HFF-Myc (cell line): ENCODE measurements at places on chromosomes 5 and 9.

DNA sequence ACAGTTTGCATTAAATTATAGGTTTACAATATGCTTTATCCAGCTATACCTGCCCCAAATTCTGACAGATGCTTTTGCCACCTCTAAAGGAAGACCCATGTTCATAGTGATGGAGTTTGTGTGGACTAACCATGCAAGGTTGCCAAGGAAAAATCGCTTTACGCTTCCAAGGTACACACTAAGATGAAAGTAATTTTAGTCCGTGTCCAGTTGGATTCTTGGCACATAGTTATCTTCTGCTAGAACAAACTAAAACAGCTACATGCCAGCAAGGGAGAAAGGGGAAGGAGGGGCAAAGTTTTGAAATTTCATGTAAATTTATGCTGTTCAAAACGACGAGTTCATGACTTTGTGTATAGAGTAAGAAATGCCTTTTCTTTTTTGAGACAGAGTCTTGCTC is 41.0 kb downstream of the FXN start:
- no peak for DNase-seq

- DNase-seq = no peak
Measured at GRCh38 chr9:34589636-34590380, at the start of gene CNTFR. Gene CNTFR, minus strand, starts transcription at chr9:34589724. Its CDS starts 20,743 bp downstream, at chr9:34568981.

- DNase-seq = no peak
Measured at GRCh38 chr9:17744786-17745185, 165.9 kb downstream of the SH3GL2 start.

- peak; percentile 81 for DNase-seq
Measured at GRCh38 chr9:98867429-98868168, 60.1 kb downstream of the GALNT12 start.

GRCh38 chr5:151771259-151772028 is at the start of gene G3BP1:
Gene G3BP1, plus strand, starts transcription at chr5:151771954. Its CDS starts 14,667 bp downstream, at chr5:151786621.
- peak; percentile 100 for DNase-seq

DNA sequence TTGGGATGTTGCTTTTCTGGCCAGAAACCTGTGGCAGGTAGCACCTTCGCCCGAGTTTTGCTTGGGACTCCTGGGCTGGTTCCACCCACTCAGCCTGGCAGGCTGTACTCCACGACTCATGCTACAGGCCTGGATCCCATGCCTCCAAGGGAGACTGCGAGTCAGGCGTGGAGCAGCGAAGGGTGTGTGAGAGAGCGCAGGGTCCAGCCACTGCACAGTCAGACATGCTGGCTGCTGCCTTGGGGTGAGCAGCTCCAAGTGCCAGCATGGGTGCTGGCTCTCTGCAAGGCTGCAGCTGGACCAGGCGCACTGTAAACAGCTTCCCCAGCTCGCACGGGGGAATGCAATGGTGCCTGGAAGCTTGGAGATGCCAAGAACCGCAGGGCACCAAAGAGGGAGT is 249.6 kb upstream of the EDIL3 start:
- no peak for DNase-seq

- DNase-seq = no peak
Measured at GRCh38 chr5:107539726-107540330, 130.9 kb downstream of the EFNA5 start.

DNA sequence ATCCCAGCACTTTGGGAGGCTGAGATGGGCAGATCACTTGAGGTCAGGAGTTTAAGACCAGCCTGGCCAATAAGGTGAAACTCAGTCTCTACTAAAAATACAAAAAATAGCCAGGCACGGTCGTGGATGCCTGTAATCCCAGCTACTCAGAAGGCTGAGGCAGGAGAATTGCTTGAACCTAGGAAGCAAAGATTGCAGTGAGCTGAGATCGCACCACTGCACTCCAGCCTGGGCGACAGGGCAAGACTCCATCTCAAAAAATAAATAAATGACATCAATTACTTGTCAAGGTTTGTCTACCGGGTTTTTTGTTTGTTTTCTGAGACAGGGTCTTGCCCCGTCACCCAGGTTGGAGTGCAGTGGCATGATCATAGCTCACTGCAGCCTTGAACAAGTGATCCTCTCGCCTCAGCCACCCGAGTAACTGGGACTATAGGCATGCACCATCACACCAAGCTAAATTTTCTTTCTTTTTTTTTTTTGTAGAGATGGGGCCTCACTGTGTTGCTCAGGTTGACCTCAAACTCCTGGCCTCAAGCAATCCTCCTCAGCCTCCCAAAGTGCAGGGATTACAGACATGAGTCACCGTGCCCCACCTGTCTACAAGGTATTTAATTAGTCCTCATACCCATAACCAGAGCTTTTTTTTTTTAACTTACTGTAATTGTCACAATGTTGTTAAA is 64.9 kb downstream of the SUSD1 start:
- no peak for DNase-seq

DNA sequence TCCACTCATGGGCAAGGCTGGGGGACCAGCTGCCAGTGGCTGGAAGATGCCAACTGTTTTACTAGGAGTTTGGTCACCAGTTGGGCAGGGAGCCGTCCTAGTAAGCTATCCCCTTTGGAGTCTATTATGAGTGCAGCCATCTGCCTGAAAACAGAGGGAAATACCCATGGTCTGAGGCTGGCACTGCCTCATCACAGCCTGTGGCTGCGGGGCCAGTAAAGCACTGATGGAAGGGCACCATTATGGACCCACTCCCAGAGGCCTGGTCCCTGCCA is 187.2 kb upstream of the PANK3 start:
- no peak for DNase-seq

GRCh38 chr9:136082496-136083361 is 12.4 kb downstream of the NACC2 start:
- DNase-seq = no peak

DNA sequence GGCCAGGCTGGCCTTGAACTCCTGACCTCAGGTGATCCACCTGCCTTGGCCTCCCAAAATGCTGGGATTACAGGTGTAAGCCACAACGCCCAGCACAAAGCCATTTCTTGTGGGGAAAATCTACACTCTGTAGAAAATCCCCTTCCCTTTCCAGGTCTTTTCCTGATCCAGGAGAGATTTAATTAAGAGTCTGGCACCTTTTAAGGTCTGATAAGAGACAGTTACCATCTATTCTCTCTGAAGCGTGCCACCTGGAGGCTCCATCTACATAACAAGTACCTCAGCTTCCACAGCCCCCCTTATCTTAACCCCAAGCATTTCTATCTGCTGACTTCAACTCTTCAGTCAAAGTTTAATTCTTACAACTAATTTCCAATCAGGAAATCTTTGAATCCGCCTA is 71.4 kb upstream of the CDK20 start:
- no peak for DNase-seq

- DNase-seq = no peak
Measured at GRCh38 chr9:75169623-75170022, 81.3 kb downstream of the OSTF1 start.

DNA sequence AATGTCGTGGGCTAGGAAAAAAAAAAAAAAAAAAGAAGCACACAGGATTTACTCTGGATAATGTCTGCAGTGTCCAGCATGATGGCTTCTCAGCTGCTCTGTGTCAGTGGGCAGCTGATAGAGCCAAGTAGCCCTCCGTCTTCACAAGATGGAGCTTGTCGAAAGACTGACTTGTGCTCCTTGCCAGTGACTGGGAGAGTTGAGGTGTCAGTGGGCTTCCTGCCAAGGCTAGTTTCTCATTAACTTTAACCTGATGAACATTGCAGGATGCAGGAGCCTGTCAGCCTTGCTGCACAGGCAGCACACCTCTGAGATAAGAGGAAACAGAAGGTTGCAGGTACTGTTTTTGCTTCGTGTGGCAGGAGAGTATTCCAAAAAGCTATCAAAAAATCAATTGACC is 171.4 kb upstream of the SGCD start:
- DNase-seq = no peak

GRCh38 chr9:135272608-135273007 is 185.1 kb downstream of the OLFM1 start:
- no peak for DNase-seq

DNA sequence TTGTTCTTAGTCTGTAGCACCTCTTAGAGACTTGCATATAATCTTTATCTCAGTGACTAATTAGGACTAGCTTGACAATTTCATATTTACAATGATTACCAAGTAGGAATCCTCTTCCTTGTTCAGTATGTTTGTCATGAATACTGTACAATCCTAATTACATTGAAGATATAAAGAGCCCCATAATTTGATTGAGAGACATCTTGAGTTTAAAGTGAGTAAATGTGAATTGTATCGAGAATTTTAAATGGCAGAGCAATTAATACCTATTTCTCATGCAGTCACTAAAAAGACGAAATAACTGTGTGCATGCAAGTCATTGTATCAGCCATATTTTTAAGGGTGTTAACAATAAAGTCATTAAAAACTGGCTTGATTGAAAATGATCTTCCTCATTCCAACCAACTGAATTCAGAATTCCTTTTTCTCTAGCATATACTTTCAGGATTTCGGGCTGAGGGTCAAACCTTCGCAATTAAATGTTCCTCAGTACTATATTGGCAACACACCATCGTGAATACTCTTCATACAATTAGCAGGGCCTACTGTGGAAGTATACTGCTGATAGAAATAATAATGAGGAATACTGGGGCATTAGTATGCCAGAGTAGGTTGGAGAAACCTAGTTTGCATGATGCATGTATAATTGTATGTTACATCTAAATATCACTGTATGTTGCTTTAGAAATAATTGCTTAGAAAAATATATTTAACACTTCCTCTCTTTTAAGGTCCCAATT is 284.7 kb upstream of the TMEM161B start:
- DNase-seq = no peak
